EH (cell line): ENCODE measurements at places on chromosomes 3 and 15.

DNA sequence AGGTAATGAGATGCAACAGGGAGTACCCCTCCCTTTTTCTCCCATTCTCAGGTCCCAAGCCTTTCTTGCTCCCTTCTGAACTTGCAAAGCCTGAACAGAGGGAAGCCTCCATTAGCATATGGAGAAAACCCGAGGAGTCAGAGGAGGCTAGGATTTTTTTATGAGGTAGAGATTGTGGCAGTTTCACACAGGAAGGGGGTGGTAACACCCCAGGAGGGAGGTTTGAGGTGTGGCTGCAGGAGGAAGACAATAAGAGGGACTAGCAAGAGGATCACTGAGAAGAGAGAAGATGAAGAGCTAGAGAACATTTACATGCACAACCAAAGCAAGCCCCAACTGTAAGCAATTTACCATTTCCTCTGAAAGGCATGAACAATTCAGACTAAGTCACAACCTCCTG is 322.7 kb downstream of the SV2B start:
- no peak for DNase-seq

- DNase-seq = no peak
Measured at GRCh38 chr3:111732252-111732879, 126.7 kb upstream of the PHLDB2 start.

DNA sequence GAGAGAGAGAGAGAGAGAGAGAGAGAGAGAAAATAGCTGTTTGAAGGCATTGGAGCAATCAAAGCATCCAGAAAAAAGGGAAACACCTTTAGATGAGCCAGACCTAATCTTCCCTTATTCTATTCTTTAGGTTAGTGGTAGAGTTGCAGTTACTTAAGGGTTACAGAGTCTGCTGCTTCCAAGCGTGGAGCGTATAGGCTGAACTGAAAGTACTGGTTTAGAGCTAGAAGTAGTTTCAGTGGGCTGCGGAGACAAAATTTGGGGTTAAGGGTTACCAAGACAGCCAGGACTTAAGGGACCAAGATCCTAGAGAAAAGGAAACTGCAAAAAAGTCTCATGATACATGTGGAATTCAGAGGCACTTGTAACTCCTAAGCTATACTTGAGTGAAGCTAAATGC is 66.1 kb upstream of the MEIS2 start:
- no peak for DNase-seq

DNA sequence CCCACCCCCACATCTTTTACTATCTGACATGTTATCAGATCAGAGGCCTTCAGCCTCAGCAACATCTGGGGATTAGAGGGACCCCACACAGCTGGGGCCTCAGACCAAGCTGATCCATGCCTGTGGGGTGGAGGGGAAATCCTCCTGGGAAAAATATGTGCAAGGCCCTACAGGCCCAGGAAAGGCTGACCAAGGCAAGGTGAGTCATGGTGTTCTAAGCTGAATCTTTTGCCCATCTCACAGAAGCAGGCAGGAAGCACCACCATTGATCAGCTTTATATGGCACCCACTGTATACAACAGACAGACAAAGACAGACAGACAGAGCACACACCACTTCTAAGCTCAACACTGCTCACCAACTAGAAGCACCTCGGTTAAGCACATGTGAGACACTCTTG is 12.4 kb upstream of the PARP6 start:
- peak; percentile 18 for DNase-seq

DNA sequence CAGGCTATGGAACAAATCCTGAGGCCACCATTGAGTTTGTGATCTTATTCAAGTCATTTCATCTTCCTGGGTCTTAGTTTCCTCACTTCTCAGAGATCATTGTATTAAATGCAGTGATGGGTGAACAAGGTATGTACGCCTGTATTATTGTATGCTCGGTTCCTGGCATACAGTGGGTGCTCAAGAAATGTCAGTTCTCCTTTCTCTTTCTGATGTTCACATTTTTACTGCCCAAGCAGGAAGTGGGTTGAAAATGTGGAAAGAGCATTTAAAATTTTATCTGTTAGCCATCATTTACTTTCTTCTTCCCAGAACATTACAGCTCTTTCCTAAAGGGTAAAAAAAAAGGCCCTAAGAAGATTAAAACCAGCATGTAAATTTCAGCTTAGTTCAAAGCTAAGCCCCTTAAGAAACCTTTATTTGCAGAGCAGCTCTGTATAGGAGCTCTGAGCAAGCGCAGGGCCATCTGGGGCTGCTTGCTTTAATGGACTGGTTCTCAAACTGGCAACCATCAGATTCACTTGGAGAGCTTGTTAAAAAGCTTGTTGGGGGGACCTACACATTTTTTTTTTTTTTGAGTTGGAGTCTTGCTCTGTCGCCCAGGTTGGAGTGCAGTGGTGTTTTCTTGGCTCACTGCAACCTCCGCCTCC is 179.4 kb downstream of the CHST2 start:
- no peak for DNase-seq

- DNase-seq = no peak
Measured at GRCh38 chr3:126449621-126450051, 26.1 kb downstream of the ZXDC start.

DNA sequence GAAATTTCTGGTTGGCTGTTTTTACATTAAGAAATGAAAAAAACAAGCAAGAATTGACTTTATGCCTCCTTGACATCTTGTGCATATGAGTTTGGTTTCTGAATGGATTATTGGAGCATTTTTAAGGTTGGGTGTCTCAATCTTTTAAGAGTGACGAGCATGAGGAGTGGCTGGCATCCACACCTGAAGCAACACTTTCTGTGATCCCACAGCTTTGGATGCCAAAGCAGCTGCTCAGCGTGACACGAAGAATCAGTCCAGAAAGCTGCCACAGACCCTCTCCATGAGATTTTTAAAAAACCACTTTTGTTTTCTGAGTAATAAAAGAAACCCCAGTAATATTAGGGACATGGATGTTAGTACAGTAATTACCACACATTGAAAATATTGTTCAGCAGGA is 154.5 kb downstream of the KLF13 start:
- DNase-seq = no peak

GRCh38 chr3:176106380-176106779 is 1090.9 kb downstream of the TBL1XR1 start:
- peak; percentile 27 for DNase-seq

GRCh38 chr3:142931222-142931621 is 32.3 kb downstream of the PAQR9 start:
- DNase-seq = no peak

- no peak for DNase-seq
Measured at GRCh38 chr3:194134231-194134756, 1.7 kb upstream of the HES1 start.

- DNase-seq = no peak
Measured at GRCh38 chr15:25339431-25339830, 99.4 kb downstream of the UBE3A start.

GRCh38 chr3:55895897-55896566 is 408.9 kb upstream of the WNT5A start:
- DNase-seq = no peak

DNA sequence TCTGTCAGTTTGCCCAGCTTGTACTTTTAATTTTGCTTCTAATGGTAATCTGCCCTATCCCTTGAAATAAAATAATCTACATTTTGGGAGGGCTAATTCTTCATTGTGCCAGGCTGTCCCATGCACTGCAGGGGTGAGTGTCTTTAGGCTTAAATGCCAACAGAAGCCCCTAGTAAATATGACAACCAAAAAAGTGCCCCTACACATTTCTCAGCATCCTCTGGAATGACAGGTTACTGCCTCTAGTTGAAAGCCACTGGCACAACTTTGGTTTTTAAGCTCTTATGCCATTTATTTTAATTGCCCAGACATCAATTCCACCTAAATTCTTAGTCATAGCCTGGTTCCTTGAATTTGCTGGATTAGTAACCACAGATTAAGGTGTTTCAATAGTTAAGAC is 3.4 kb downstream of the EPM2AIP1 start:
- no peak for DNase-seq

DNA sequence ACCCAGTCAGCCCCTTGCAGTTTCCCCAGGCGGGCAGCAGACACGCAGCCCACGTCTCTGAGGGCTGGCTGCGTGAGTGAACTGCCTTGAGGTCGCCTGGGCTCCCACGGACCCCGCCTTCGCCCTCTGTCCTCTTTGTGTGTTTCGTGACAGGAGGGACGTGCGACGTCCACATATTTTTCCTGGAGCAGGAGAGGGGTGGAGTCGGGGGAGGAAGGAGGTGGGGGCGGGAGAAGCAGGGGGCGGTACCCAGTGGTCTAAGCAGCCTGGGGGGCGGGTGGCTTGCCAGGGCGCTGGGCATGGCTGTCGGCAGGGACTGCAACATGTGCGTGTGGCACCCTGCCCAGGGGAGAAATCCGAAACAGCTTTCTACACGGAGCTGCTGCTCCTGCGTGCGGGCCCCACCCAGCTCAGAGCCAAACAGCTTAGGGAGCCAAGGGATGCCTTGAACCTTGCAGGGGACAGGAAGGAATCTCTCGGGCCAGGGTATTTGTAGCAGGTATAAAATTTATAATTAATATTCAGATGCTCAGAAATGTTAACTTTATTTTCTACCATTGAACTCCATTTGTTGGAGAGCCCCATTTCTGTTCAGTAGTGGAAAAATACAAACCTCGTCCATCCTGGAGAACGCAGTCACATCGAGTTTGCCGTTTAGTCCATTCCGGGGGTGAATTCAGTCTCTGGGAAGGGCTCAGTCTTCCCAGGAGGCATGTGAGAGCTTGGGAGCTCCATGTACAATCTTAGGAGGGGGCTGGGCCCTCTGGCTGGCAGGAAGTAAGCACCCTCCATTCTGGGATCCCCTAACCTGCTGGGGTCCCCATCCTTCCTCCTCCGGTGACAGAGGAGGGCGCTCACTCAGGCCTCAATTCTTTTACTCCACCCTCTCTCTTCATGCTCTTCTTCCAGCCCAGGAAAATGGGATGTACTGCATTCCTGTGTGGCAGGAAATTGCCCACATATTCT is 79.1 kb upstream of the MEF2A start:
- peak; percentile 91 for DNase-seq

DNA sequence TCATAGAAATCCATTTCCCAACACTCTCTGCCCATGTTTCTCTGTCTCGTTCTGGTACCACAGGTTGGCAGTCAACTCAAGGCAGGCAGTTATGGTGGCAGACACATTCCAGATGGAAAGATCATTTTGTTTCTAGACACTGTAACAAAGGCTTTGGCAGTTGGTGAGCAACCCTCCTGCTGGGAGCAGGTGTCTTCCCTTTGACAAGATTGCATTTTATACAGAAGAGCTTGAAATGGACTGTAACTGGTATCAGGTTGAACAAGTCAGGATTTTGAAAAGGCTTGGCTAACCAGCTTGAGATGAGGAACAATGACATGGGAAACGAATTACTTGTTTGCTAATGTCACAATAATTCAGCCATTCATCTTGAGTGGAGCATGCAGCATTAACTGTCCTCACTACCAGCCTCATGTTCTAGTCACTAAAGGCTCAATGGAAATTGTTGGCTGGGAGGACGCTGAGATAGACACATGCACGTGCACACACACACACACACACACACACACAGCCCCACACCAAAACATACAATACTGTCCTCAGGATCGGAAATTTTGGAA is 170.0 kb downstream of the SEMA6D start:
- DNase-seq = no peak

GRCh38 chr15:73889053-73889761 is 15.8 kb downstream of the TBC1D21 start:
- DNase-seq = no peak

DNA sequence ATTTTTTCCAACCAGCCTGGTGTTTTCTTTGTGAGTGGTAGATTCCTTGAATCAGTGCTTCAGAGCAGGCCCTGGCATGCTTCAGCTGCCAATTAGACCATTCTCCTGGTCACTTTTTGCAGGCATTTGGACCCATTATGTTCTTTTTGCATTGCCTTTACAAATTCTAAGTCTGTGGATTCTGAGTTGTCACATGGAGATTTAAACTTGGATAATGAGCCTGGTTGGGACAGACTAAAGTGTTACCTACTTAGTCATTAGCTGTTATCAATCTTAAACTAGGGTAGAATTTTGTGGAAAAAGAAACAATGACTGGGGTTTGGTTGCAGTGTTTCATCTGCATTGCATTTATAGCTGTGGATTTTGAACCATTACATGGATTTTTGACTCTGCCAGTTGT is 40.6 kb downstream of the ARHGEF26 start:
- DNase-seq = no peak

DNA sequence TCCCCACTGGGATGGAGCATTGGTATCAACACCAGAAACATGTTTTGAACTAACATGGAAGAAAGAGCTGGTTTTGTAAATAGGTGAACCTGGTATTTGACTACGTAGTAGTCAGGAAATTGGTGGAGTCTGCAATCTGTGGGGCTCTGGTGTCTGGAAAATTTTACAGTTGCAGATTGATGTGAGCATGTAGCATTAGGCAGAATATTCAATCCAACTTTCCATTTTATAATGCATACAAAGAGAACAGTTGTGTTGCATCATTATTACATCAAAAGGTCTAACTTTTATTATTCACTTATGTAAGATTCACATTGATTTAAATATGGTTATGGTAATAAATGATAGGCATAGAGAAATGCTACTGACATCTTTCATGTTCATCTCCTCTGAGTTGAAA is 340.0 kb downstream of the ZNF385D start:
- no peak for DNase-seq

GRCh38 chr3:185711255-185711870 is 113.5 kb downstream of the IGF2BP2 start:
- peak; percentile 66 for DNase-seq

GRCh38 chr3:52827866-52828376 is 2.6 kb downstream of the ITIH4 start:
- DNase-seq = no peak

DNA sequence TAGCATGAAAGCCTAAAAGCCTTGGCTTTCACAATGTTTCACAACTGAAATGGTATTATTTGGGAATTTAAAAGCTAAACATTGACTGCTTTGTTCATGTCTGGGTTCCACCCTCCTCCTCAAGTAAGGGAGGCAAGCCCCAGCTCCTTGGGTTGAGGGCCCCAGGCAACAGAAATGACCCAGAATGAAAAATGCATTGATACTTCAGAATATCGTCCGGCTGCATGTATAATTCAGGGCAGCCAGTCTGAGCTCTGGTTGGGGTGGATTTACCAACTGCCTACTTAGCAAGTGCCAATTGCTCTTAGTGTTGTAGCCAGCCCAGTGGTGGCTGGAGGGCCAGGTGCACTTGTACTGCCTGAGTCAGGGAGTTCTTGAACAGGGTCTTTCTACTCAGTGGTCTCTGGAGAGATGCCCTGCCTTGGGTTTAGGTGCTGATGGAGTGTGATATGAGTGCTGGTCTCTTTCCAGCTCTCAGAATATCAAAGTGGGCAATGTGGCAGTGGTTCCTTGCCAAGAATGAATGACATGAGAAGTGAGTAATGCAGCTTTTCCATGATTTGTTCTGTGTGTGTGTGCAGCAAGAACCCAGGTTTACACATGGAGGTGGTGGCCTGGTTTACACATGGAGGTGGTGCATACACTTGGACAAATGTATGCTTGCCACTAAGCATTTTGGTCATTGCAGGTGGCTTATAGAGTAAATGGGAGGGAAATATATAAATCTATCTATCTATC is 40.9 kb upstream of the ADAMTSL3 start:
- no peak for DNase-seq

DNA sequence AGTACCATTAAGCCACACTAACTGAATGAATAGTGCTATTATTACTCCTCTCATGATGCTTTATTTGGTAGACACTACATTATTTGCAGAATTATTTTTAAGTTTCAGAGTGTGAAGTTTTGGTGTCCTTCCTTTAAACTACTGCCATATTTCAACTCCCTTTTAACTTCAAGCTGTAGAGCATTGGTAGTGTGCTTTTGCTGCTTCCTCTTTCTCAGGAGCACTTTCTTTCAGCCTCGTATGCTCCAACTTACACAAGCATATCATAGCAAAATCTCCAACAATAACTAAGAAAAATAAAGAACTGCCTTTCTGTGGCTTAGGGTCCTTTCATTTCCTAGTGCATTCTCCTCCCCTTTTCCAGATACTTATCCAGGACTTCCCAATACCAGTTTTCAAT is 476.4 kb upstream of the AGTR1 start:
- DNase-seq = no peak

GRCh38 chr3:183116025-183116614 is 16.8 kb upstream of the MCCC1 start:
- no peak for DNase-seq
